ENCODE measurements at places on chromosomes 16 and 17.

GRCh38 chr17:74921769-74922168 is 1.3 kb downstream of the USH1G start:
- DNase-seq, result no peak

- no peak for DNase-seq
These were observed 1.7 kb downstream of the ACADVL start for GRCh38 chr17:7221278-7222092.

GRCh38 chr16:88197481-88198456 is 185.0 kb upstream of the ZNF469 start:
- DNase-seq, result no peak

- peak; percentile 59 for DNase-seq
These were observed 117.8 kb downstream of the SLC39A11 start for GRCh38 chr17:72974605-72975232.

GRCh38 chr17:19264681-19265080 is 27.5 kb downstream of the EPN2 start:
- no peak for DNase-seq

GRCh38 chr17:55726440-55726839 is 3.8 kb upstream of the TMEM100 start:
- peak; percentile 80 for DNase-seq

DNA sequence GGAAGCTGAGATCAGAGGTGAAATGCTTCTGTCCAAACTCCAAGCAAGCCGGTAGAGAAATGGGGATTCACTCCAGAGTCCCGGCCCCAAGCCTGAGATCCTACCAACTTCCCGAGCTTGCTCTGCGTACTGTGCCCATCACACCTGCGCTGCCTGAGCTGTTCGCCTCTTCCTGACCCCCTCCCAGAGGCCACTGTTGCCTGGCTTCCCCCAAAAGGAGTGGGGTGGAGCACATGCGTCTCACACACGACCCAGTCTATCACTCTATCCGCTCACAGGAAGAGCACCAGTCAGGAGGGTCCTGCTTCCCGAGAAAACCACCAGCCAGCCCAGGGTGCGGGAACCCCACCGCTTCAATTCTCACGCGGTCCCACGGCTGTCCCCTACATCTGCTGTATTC is 13.5 kb upstream of the C16orf95 start:
- DNase-seq, result no peak

- DNase-seq, result no peak
These were observed 15.7 kb downstream of the GJD3 start for GRCh38 chr17:40348562-40349476.

- DNase-seq, result peak; percentile 2
These were observed 251.7 kb upstream of the IRX3 start for GRCh38 chr16:54538276-54538675.

- DNase-seq, result no peak
These were observed 39.2 kb downstream of the FTO start for GRCh38 chr16:53743149-53743566.

DNA sequence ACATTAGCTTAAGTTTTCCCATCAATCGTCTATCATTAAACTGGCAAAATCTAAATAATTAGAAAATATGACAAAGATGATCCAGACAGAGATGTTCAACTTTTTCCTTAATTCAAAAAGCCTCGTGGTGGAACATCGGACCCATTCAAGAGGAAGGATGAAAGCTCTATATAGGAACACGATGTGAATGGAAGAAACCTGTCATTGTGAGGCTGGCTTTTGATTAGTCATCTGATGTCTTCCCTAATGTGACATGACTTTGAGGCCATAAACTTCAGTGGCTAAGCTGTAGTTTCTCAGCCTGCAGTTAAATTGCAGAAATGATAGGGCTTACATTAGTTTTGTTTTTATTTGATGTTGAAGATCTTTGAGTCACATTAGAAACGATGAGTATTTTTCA is 1.0 kb downstream of the AMZ2 start:
- DNase-seq, result no peak

- no peak for DNase-seq
These were observed 34.7 kb upstream of the VPS4A start for GRCh38 chr16:69276148-69277115.

DNA sequence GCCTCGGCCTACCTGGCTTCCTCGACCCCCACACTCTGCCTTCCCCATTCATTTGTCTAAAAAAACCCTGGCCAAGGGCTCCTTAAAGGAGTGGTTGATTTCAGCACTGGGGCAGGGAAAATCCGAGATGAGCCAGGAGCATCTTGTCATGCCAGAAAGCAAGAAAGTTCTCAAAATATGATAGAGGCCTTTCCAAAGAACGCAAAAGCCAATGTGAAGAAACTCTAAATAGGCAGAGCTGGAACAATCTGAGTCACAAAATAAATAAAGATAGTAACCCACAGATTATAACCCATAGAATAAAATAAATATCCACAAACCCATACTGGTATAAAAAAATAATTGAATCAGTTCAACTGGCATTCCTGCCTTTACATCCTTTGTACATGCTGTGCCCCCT is 192.3 kb upstream of the SALL1 start:
- no peak for DNase-seq

DNA sequence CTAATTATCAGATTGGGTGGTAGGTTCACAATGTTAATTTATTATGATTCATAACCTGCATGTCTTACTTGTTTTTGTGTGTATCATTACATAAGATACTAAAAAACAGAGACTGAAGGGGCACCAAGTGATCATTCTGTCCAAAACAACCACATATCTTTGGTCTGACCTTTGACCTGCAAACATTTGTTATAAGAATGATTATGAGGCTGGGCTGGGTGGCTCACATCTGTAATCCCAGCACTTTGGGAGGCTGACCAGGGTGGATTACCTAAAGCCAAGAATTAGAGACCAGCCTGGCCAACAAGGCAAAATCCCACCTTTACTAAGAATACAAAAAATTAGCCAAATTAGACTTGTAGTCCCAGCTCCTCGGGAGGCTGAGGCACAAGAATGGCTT is 116.4 kb downstream of the SPAG9 start:
- no peak for DNase-seq

- no peak for DNase-seq
These were observed 74.6 kb upstream of the ZNF750 start for GRCh38 chr17:82914375-82914774.

- no peak for DNase-seq
These were observed 14.7 kb downstream of the C16orf96 start for GRCh38 chr16:4570688-4571321.

- DNase-seq, result no peak
These were observed 59.8 kb downstream of the CYTH1 start for GRCh38 chr17:78722246-78722761.

DNA sequence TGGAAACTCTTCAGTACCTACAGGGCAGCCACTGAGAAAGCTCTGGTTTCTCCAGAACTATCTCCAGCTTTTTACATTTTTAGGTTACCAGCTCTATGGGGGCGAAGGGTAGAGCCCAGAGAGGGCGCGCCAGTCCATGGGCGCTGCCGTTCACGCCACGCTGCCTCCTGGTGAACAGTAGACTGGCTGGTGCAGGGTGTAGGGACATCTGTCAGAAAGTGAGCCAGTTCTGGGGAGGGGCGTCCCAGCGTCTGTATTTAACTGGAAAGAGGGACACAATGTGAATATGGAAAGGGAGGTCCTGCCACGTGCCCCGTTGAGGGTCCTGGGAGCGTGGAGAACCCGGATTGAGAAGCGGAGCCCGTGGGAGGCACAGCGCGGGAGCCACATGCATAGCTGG is 16.4 kb upstream of the CLEC18A start:
- no peak for DNase-seq

DNA sequence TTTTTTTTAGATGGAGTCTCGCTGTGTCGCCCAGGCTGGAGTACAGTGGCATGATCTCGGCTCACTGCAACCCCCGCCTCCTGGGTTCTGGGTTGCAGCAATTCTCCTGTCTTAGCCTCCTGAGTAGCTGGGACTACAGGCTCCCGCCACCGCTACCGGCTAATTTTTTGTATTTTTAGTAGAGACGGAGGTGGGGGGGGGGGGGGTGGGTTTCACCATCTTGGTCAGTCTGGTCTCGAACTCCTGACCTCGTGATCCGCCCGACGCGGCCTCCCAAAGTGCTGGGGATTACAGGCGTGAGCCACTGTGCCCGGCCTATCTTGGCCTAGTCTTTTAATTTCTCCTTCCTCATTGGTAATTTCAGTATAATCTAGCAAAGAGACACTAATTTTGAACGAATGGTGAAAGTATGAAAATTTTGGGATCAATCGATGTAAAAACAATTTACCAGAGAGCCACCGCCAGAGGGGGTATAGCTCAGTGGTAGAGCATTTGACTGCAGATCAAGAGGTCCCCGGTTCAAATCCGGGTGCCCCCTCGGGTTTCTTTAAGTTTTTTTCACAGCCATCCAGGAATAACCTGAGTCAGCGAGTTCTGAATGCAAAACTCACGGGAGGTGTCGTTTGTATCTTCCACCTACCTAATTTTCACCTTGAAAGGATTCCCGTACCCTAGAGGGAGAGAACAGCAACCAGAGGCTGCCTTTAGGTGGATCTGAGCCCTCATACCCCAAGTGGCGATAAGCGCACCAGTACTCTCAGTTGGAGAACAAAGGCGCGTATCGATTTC is 2.5 kb upstream of the LASP1 start:
- DNase-seq, result peak; percentile 73

DNA sequence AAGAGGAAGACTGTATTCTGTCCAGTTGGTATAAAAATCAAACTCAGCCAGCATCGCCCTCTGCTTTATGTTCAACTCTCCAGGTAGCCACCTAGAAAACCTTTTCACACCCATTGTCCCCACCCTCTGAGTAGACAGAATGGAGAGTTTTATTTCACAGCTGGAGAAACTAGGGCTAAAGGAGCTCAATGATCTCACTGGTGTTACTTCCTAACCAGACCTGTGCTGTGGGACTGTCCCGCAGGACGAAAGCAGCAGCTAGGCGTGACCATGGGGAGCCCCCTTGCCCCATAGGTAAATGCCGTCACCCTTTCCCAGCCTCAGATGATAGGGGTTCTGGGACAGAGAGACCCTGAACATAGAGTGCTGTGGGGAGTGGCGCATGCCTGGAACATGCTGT is 67.7 kb downstream of the CYLD start:
- no peak for DNase-seq

DNA sequence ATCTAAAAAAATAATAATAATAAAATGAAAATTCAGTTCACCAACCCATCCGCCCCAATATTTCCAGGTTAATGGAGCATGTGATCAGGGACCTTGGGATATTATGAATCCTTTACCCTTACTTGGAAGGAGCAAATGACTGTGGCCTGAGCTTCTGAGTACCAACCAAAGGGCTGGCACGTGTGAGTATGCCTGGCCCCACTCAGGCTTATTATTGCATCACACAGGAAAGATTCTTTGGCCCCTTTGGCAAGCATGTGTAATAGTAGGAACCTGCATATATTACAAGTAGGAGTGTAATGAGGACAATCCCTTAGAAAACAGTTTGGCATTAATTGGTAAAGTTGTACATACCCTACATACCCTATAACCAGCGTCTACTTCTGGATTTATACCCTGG is 7.2 kb upstream of the C17orf78 start:
- DNase-seq, result no peak

DNA sequence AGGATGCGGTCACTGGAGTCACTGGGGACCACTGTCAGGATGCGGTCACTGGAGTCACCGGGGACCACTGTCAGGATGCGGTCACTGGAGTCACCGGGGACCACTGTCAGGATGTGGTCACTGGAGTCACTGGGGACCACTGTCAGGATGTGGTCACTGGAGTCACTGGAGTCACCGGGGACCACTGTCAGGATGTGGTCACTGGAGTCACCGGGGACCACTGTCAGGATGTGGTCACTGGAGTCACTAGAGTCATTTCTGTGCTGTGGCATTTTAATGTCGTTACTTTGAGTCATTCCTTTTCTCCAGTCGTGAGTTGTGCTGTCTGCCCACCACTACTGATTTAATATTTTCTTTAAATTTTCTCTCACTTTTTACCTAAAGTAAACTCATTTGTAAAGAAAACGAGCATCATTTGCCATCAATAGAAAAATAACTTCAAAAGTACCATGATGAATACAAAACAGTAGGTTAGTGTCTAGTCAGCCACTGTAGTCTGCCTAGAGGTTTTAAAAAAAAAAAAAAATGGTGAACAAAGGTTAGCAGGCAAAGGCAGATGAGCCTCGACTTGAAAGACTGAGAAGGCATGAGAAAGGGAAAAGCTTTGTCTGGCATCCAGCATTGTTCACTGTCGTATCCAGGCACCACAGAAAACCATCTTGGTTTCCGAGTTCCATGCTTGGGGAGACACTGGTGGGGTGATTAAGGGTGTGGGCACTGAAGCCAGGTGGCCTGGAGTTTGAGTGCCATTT is 346.6 kb downstream of the SNX29 start:
- no peak for DNase-seq

- no peak for DNase-seq
These were observed 179.3 kb downstream of the SEC14L1 start for GRCh38 chr17:77320044-77320440.

DNA sequence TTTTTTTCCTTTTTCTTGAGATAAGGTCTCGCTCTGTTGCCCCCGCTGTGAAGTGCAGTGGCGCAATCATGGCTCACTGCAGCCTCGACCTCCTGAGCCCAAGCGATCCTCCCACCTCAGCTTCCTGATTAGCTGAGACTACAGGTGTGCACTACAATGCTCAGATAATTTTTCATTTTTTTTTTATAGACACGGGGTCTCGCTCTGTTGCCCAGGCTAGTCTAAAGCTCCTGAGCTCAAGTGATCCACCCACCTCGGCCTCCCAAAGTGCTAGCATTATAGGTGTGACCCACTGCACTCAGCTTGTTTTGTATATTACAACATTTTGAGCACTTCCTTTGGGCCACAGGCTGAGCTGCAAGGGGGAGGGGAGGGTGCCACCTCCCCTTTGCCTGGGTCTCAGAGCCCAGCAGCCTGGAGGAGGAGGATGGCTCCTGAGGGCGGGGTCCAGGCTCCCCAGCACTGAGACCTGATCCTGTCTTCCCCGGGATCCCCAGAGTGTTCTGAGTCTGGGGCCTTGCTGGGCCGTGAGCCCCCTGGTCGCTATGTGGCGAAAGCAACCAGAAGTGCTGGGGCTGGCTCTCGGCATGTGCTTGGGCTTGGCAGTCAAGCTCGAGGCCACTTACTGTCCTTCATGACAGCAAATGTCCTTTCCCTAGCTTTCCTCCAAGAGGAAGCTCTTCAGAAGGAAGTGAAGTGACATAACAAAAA is 8.1 kb downstream of the DEF8 start:
- no peak for DNase-seq

DNA sequence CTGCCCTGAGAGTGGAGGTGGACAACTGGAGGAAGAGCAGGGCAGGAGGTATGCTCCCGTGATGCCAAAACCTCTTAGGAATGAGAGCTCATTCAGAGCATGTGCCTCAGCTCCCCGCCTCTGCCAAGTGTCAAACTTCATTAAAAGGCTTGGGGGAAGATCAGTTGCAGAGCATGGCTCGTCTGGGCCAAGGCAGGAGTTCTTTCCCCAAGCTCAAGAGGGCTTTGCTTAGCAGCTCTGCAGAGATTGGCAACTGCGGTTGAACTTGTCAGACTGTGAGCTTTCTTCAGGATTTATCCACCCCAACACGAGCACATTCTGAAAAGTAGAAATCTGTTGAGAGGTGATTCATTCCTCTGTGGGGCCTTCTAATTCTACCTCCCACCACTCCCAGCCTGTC is 248.1 kb downstream of the HS3ST3A1 start:
- no peak for DNase-seq

- no peak for DNase-seq
These were observed 48.6 kb downstream of the SLC39A11 start for GRCh38 chr17:73043686-73044581.

Measured in NCI-H2029 treated with DMSO at 0.1 percent for 48 hours (cell line).